CD4-positive, alpha-beta T cell treated with Interleukin-21 for 1 hour (primary cell): ENCODE measurements at places on chromosomes 1 and 21.

- DNase-seq: no peak
Observed at GRCh38 chr1:106619080-106619826, 437.2 kb upstream of the PRMT6 start.

DNA sequence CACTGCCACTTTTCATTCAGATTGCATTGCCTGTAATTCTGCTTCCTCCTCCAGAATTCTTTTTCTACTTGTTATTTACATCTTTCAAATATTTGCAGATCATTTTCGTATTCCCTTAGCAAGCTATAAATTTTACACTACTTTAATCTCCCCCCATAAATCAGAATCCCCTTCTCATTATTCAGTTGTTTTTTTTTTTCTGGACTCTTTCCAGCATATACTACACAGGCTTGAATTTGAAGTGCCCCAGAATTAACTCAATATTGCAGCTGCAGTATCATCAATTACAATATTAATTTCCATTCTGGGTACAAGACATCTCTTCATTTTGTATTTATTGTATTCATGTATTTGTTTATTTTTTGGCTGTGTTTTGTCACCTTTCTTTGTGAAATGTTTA lies 1494.3 kb downstream of the AMY1C start:
- no peak for DNase-seq

DNA sequence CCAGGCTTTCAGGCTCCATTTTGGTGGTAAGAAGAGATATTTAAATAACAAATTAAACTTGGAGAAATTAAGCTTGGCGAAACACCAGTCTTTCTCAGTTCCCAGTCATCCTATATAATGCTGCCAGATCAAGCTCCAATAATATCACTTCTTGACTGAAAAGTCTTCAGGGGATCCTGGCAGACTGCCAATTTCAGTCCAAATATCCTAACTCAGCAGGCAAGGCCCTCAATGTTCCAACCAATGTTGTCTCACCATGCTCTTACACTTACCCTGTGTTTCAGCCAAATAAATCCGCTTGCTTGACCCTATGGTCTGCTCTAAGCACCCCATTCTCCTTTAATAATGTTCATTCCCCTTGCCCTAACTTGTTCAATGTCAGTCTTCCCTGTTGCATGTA lies 39.9 kb upstream of the BCL10 start:
- no peak for DNase-seq

- DNase-seq: no peak
Observed at GRCh38 chr1:202216691-202217090, 23.1 kb downstream of the LGR6 start.

DNA sequence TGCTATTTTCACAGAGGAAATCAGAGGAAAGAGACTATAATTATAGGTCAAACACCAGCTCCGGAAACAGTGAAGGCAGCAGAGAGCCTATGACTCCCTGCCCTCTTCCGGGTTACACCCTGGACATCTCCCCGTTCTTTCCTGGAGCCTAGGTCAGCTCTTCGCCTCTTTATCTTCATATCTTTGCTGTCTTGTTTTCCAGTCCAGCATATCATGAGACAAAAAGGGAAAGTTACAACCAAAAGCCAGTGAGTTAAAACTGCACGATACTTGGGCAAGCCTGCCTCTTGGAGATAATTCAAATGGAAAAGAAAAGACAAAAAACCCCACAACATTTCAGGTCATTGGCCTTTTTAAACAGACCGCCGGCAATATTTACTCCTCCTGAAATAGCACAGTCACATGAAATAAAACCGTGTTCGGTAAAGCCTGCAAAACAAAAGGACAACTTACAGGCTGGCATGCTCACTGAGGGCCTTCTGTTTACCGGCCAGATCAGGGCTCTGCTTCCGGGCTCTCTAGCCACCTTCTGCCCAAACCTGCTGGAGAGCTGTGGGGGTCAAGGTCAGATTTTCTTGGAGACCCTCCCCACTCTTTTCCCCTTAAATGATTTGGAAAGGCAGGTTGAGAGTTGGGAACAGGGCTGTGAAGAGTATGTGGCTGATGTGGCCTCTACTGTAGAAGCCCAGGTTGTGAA lies 42.8 kb upstream of the PPP2R5A start:
- no peak for DNase-seq
